ENCODE measurements at places on chromosomes 3 and 15.
A peak's percentile ranks its signal among the peaks of the same experiment; 100 is the strongest.

DNA sequence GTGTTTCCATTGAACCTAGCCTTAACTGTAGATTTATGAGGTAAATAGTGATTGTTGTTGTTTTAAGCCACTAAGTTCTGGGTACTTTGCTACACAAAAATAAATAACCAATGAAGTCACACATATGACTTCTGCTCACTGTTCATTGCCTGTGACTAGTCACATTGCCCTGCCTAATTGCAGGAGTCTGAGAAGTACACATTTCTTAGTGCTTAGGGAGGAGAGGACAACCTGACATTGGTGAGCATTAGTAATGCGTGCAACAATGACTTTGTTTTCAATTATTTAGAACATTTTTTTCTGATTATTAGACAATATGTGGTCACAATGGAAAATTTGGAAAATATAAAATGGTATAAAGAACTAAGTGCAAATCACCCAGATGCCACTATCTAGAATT is 133.2 kb upstream of the DAZL start:
- no peak for DNase-seq

DNA sequence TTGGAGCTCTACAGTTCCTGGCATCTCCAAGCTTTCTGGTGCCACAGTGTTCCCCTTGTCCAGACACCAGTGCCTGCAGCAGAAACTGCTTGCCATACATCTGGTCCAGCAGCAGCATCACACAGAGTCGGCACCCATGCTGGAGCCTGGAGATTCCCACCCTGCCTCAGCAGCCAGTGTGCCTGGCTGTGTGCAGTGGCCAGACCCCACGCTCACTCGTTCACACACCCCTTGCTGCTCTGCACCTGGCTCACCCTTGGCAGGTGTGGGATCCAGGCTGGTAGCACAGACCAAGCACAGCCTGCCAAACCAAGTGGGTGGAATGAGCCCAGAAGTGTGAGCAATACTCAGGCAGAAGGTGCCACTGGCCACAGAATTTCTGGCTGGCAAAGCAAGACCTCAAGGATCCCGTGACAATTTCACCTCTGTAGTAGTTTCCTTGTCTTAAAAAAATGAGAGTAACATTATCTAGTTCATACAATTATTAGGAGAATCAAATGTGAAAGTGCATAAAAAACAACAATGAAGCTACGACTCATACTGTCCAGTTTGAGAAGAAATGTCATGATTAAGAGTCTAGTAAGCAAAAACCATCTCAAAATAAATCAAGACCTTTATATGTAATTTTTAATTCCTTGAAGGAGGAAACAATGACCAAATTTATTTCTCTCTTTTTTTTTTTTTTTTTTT is 22.9 kb upstream of the ZBED2 start:
- DNase-seq, result no peak

- no peak for DNase-seq
These were observed 410.8 kb upstream of the MCTP2 start for GRCh38 chr15:93820566-93820965.

DNA sequence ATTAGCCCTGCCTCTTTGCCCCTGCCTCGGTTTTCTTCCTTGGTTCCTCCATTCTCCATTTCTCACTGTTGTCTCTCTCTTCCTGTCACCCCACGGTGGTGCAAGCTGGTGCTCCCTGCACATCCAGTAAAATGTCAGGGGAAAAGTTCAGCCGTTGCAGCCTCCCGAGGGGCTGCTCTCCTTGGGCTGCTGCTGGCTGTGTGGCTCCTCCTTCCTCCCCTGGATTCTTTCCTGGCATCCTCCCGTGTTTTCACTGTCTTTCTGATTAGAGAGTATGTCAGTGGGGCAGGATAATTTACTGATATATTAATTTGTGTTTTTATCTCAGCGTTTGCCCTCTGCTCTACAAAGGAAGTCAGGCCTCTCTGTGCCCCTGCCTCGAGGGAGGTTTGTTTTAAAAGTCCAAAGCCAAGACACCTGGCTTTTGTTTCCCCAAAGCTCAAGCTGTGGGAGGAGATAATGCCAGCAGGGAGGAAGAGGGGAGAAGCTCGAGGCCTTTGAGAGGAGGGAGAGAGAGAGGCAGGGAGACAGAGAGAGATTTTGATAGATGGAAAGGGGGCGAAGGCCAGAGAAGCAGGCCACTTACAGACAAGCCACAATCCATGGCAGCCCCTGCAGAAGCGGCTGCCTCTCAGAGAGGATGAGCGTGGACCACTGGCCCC is 150.3 kb upstream of the NR2F2 start:
- no peak for DNase-seq

DNA sequence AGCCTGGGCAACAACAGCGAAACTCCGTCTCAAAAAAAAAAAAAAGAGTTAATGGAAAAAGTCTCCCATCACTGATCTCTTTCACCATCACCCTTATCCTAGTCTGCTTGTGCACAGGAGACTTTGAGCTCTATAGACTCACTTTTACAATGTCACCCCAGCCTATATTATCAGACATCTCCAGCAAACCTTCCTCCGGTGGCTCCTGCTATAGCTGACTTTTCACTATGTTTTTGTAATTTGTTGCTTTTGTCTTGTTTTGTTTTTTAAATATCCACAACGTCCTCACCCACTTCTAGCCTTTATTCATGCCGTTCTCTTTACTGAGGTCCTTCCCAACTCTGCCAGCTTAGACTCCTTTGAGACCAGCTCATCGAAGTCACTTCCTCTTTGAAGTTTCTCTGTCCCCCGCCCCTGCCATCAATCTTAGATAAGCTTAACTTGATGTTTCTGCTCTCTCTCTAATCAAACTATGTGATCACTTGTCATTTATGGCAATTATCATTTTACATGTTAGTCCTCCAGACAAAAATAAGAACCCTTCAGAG is 82.7 kb upstream of the CHD2 start:
- no peak for DNase-seq

GRCh38 chr3:27194861-27195483 is 174.2 kb downstream of the NEK10 start:
- DNase-seq, result no peak

DNA sequence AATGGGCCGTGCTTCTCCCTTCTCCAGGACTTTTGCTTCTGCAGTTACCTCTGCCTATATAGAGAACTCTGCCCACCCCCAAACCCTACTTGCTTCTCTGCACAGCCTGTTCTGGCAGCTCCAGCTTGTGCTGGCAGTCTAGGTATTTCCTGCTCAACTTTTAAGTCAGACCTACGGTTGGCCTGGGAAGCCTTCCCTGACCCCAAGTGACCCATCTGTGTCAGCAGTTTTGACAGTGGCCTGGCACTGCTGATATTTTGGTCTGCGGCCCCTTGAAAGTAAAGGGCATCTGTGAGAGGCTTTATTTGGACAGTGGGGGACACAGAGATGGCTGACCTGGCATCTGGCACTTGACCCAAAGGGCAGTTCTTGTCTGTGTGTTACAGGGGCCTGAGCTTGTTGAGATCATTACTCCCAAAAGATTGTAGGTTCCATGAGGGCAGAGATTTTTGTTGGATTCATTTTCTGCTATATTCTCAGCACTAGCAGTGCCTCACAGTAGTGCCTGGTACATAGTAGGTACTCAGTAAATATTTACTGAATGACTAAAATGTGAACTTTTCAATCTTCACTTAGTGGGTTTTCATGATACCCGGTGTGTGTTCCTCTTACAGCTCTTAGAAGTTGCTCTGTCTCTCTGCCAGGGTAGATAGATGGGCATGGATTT is 55.2 kb upstream of the TRAK1 start:
- DNase-seq, result no peak

- no peak for DNase-seq
These were observed 27.1 kb upstream of the ACKR4 start for GRCh38 chr3:132570016-132570415.

DNA sequence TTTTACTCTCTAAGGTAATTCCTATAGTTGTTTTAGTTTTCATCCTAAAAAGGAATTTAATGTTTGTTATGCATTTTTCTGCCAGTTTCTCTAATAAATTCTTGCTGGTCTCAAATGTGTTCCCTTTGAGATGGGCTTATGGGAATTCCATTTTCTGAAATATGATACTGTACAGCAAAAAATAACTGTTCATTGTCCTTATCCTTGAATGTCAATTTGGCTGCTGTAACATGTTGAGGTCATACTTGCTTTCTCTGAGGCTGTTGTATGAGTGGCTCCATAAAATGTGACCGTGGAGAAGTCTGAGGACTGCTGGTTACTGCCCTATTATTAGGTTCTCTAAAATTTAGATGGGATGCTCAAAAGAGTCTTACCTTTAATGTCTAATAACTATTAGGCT is 266.5 kb downstream of the ADAMTS17 start:
- DNase-seq, result no peak

GRCh38 chr15:60649845-60650548 is 171.1 kb upstream of the ICE2 start:
- DNase-seq, result no peak

GRCh38 chr3:33795856-33796536 is 2.4 kb upstream of the PDCD6IP start:
- no peak for DNase-seq

GRCh38 chr3:110855207-110855606 is 216.4 kb upstream of the NECTIN3 start:
- no peak for DNase-seq

DNA sequence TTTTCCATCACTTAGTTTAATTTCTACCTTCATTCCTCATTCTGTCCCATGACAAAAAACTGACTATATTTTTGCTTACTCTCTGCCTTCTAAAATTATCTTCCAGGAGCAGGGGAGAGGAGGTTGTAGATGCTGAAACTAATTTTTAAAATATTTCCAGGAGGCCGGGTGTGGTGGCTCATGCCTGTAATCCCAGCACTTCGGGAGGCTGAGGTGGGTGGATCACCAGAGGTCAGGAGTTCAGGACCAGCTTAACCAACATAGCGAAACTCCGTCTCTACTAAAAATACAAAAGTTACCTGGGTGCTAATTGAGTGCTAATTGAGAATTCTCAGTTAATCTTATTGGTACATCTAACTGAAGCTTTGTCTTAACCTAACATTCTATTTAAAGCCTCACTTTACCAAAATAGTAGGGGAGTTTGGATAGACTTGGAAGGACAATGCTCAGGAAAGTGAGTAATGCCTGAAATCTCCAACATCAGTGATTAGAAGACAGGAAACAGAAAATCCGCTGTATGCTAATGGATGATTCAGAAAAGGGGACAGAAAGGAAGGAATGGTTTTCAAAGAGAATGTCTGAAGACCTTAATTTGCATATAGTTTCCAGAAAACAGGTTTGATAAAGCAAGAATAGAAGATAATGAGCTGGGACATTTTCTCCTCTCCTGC is 336.1 kb downstream of the GBE1 start:
- no peak for DNase-seq

- DNase-seq, result peak; percentile 68
These were observed 489.8 kb upstream of the PROK2 start for GRCh38 chr3:72274493-72275330.

DNA sequence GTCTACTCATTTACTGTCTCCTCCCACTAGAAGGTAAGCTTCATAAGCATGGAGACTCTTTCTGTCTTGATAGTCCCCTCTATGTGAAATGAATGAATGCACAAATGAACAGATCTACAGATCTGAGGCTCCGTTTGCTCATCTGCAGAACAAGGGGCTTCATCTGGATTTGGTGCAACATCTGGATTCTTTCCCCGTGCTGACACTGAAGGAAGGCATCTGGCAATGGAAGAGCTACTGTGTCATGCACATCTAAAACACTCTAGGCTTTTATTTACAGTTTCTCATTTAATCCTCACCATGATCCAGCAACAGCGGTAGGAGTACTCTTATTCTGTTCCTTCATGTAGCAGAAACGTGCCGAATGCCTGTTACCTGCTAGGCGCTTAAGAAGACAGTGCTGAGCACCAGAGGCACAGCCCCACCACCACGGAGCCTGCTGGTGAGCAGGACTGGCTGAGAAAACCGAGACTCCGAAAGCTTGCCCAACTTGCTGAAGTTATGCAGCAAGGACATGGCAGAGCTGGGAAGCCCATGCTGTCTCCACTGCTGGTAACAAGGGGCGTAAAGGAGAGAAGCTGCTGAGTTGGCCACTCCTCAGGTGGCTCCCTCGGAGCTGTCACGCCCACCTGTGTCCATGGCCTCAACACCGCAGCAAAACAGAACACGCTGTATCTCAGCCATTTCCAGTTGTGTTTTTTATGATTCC is 31.1 kb downstream of the LSM3 start:
- no peak for DNase-seq

GRCh38 chr3:192570821-192571791 is 156.2 kb downstream of the FGF12 start:
- DNase-seq, result peak; percentile 78

- no peak for DNase-seq
These were observed 31.2 kb downstream of the LINS1 start for GRCh38 chr15:100570735-100571313.

- DNase-seq, result no peak
These were observed 20.4 kb downstream of the UACA start for GRCh38 chr15:70742928-70743327.

- DNase-seq, result peak; percentile 51
These were observed 24.9 kb downstream of the POMGNT2 start for GRCh38 chr3:43080726-43081568.

- DNase-seq, result no peak
These were observed 44.0 kb upstream of the SMAD6 start for GRCh38 chr15:66658044-66658443.

GRCh38 chr3:112773864-112774263 is 72.8 kb downstream of the CD200R1L start:
- no peak for DNase-seq

DNA sequence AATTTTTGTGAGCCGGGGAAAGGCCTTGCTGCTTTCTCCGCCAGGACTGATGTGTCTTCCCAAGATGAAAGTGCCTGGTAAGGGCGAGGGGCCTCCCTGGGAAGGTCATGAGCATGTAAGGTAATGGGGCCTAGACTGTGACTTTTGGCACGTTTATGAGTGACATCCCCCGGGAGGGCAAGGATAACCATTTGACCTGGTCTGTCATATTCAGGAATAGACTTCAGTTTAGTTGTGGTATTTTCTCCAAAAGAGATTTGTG is 631 bp upstream of the CNBP start:
- no peak for DNase-seq

DNA sequence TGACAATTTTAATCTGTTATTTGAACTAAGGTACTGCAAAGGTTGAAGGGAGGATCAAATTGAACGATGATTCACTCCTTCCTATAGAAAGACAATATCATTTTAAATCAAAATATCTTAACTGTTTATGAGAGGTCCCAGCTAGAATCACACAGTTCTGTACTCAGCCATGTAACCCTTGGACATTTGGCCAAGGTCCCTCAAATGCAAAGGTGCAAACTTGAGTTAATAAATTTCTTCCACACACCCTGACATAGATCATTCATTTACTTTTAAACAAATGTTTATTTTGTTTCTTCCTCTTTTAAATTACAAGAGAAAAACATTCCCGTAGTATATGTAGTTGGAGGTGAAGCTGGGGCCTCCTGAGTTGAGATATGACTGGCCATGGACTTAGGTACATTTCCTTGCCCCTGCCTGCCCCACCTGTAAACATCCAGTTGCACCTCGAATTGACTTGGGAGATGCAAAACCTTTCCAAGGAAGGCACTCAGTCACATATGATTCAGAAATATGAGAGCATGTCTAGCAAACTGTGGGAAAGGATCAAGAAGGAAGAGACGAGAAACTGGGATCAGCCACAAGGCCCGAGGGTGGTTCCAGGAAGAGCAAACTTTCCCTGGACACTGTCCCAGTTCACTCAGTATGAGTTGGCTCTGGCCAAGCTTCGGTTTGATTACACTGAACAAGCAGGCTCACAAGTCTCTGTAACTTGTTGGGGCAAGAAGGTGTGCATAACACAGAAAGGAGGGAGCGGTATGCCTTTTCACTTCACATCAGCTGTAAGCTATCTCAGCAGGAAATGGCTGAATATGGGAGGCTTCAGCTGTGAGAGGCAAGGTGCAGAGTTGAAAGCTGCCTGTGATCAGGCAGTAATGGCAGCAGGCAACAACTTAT is 6.7 kb downstream of the TNFSF10 start:
- DNase-seq, result peak; percentile 76

- no peak for DNase-seq
These were observed 730 bp downstream of the HIGD1A start for GRCh38 chr3:42803414-42804105.

GRCh38 chr3:40631341-40631995 is 106.7 kb downstream of the ZNF621 start:
- DNase-seq, result no peak
